BJ (cell line): ENCODE measurements at places on chromosomes 7 and 10. TPM values are rescaled to one million over a fixed set of nuclear protein-coding genes. Genes with fewer than 3 reads are reported as not detected.

- DNase-seq: no peak
Measured at GRCh38 chr7:376306-377079, 86.5 kb downstream of the FOXL3 start.

DNA sequence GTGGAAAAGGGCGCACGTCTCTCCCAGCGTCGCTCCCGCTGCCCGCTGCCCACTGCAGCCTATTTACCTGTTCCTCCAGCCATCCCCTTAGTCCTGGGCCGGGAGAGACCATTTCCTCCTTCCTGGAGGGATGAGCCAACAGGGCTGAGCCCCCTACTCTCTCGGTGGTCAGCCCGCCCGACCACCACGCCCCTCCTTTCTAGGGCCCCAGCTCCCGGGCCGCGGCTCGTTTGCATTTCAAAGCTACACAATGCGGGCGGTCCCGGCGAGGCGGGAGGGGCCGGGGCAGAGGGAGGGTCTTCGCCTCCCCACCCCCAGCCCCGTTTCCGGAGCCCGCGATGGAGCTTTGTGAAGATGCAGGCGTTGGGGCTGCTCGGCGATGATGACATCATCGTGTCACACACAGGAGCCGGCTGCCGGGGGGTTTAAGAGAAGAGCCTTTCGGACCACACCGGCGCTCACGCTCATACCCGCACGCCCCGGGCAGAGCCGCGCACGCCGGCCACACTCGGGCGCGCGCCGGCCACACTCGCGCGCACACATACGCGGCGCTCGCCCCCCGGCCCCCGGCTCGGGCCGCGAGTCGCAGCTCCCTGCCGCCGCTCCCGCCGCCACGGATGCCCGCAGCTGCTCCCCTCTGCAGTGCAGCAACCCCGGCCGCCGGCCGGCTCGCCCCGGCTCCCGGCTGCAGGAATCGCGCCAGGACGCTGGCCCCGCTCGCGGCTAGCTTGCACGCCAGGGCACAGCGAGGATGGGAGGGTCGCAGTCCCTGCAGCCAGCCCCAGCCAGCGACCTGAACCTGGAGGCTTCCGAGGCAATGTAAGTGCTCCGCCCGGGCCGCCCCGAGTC is 107.7 kb upstream of the BTBD16 start:
- DNase-seq: no peak

DNA sequence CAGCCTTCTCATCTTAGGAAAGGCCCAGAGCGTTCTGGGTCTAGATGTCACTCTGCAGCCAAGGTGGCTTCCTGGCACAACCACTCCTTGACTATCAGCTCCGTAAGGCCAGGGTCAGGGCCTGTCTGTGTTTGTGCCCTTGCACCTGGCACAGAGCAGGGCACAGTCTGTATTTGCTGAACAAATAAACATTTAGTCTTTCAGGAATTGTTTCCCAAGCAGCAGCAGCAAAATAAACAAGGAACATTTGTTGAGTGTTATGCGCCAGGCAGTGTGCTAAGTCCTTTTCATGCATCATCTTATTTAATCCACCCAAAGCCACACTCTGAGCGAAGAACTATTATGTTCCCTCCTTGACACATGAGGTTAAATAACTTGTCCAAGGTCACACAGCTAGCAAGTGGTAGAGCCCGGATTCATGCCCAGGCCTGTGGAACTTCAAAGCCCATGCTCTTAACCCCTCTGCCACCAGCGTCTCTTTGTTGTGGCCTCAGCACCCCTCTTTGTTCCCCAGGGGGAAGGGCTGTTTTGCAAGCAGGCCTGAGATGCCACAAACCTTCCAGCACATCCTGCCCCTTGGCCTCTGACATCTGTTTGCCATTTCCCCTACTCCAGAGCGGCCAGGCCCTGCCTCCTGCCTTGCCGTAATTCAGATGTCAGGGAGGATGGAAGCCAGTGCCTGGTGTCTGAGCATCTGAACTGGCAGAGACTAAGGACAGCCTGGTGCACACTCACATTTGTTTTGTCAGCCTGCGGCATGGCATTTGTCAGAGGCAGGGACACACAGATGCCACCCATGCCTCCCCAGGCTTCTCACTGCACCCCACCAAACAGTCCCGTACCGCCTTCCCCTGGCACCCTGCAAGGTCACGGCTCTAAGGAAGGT is 325.8 kb upstream of the ZMIZ1 start:
- DNase-seq: no peak

DNA sequence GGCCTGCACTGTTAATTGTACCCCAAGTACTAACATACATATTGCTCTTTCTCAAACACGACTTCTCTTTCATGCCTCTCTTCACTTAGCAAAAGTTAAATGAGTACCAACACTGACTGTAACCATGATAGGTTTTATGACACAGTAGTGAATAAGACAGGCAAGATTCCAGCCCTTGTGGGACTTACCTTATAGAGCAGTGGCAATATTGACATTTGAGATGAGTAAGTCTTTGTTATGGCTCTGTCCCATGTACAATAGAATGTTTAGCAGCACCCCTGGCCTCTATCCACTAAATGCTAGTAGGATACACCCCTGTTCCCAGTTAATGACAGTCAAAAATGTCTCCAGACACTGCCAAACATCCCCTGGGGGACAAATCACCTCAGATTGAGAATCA is 11.9 kb upstream of the COL1A2 start:
- DNase-seq: no peak

DNA sequence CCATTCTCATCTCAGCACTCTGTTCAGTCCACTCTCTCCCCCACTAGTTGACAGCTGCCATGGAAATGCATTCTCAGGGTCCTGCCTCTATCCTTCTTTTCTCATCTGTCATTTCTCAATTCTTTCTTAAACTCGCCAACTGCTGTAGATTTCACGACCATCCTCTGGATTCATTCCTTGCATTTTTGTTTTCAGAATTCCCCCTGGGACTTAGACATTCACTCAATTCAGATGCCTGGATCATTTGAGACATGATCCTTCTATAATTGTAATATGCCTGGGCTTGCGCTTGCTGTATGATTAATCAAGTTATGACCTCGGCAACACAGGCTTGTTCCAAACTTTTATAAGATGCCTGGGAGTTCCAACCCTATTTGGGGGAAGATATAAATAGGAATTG is 104.5 kb downstream of the RAB11FIP2 start:
- no peak for DNase-seq

- DNase-seq: no peak
Measured at GRCh38 chr7:2008101-2008935, 224.4 kb downstream of the MAD1L1 start.

DNA sequence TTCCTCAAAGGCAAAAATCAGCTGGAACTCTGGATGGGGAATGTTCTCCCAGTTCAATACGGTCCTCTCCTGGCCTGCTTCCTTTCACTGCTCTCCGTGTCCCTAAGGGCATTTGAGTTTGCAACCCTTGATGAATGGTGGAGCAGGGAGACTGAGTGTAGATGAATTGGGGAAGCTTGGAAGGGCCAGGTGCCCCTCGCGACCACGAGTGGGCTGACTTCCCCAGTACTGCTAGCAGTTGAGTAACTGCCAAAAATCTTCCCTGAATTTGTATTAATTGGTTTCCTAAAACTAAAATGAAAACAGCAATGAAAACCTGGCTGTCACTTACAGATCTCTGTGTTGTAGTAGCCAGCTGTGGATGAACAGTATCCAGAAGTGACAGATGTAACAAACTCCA is 13.6 kb downstream of the IRF5 start:
- DNase-seq: no peak

- peak; percentile 80 for DNase-seq
Measured at GRCh38 chr10:97542169-97543024, 30.2 kb upstream of the ANKRD2 start.

GRCh38 chr7:13312307-13312706 is 624.9 kb downstream of the ARL4A start:
- DNase-seq: no peak

DNA sequence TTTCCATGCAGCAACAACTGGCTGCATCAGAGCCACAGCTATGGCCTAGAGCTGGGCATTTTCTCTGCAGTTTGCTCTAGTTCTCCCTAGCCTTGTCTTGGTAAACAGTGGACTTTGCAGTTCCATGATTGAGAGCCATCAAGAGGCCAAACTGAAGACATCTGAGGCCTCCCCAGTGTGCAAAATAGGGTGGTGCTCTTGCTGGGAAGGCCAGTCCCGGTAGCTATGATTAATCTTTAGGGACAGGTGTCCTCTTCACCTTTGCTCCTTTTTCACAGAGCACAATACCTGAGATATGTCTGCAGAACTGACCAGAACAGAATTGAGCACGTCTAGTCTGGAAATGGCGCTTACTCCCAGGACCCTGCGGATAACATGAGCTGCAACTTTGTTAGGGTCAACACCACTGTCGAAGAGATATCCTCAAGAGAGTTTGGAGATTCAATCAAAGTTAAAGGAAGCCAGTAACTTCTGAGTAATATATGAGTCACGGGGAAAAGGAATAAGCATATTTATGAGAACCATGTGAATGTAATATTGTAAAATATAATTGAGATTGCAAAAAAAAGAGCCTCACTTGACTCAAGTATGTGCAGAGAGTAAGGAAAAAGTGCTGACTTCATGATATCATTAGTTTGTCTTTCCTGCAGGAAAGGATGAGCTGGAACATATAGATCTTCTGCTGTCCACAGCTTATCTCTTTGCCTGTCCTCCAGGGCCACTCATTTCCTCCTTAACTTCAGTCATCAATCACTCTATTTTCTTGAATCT is 76.7 kb downstream of the ANK3 start:
- DNase-seq: no peak

- DNase-seq: no peak
Measured at GRCh38 chr7:913736-914520, 37.6 kb downstream of the GET4 start.

- no peak for DNase-seq
Measured at GRCh38 chr10:112732277-112732921, 217.6 kb upstream of the TCF7L2 start.

LBX1 gene
- polyA plus RNA-seq: not detected in 2 replicates

TBATA gene
- polyA plus RNA-seq: not detected in 2 replicates

LIPJ gene
- polyA plus RNA-seq: 0.01 TPM in 1 of 2 replicates, not detected in the other

SLC18A3 gene
- polyA plus RNA-seq: not detected in 2 replicates

CTNNA3 gene
- polyA plus RNA-seq: not detected in 2 replicates

IL6 gene
- polyA plus RNA-seq: 25.7 and 31.0 TPM in 2 replicates
